NCI-H774 (cell line): ENCODE measurements at places on chromosomes 3 and 15.

DNA sequence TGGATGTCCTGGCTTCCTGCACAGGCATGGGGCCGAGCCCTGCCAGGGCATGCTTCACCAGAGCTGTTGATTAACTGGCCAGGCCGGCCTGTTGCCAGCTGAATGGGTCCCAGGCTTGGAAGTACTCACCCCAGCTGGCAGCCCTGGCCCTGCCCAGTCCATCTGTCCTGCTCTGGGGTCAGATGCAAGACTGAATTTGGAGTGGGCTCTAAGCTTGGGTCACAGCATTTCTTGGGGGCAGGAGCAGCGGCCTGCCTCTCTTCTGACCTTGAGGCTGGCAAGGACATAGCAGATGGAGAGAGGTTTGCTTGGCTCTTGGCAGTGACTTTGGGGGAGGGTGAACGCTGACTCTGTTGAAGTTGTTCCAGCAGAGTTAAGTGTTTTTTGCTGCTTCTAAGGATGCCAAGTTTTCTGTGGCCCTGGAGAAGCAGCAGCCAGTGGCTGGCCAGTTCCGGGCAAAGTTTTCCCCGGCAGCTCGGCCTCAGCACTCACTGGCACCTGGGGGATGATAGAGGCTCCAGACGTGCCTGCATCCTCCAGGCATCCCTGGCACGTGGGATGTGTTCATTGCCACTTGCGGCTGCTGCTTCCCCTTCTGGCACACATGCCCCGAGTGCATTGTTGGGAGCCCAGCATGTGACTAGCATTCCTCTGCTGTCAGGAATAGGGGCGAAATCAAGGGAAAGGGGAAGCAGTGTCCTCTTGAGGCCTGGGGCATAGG, 22.9 kb downstream of the PDIA5 start:
- DNase-seq: no peak

- DNase-seq: no peak
These were observed 61.0 kb downstream of the IQSEC1 start for GRCh38 chr3:13012221-13012691.

- DNase-seq: no peak
These were observed 108.4 kb upstream of the SPATA12 start for GRCh38 chr3:56952061-56952460.

GRCh38 chr3:20327889-20328288, 141.9 kb upstream of the SGO1 start:
- DNase-seq: no peak

GRCh38 chr3:134163096-134163495, 87.6 kb downstream of the RYK start:
- DNase-seq: no peak

DNA sequence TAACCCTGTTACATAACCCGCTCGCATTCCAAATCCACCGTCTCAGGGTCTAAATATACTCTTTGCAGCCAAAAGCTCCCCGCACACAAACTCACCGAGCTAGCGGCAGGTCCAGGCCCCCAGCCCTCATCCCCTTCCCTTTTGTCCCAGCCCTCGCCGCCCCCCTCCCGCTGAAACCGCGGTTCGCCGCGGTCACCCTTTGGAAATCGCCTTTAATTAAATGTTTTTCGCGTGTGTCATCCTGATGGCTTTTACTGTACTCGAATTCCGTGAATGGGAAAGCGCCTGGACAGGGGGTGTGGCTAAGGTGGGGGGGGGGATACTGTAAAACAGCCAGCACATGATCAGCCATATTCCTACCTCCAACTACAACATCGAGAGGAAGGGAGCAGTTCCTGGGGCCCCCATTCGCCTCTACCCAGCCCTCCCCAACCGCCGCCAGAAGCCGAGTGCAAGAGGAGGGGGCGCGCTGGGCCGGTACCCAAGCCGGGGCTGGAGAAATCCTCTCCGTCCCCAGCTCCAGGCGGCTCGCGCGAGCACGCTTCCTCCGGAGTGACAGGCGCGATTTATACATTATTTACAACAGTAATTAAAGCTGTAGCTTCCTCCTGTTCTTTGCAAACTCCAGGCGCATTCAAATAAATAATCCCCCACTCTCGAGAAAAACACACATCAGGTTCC, 1.7 kb downstream of the RORA start:
- no peak for DNase-seq

GRCh38 chr15:78384651-78385050, 44.5 kb downstream of the CRABP1 start:
- no peak for DNase-seq

DNA sequence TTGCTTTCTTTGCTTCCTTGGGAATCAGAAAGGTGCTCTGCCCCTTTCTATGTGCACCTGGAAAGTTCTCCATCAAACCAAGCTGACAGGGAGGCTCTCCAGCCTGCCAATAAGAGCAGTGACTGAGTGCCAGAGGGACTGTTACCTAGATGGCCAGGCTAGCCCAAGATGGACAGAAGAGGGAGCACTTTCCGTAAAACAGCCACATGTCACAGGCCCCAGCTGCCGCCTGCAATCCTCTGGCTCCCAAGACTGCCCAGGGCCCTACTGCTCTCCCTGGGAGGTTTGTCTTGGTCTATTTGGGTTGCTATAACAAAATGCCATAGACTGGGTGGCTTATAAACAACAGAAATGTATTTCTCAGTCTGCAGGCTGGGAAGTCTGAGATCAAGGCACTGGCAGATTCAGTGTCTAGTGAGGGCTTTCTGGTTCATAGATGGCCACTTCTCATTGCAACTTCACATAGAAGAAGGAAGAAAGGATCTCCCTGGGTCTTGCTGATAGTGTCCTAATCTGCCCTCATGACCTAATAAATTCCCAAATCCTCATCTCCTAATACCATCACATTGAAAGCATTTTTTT, 72.3 kb downstream of the TAMM41 start:
- DNase-seq: peak; percentile 0

- no peak for DNase-seq
These were observed 71.3 kb downstream of the RASA2 start for GRCh38 chr3:141557961-141558706.

GRCh38 chr3:127068111-127068810, 85.3 kb downstream of the PLXNA1 start:
- DNase-seq: no peak

DNA sequence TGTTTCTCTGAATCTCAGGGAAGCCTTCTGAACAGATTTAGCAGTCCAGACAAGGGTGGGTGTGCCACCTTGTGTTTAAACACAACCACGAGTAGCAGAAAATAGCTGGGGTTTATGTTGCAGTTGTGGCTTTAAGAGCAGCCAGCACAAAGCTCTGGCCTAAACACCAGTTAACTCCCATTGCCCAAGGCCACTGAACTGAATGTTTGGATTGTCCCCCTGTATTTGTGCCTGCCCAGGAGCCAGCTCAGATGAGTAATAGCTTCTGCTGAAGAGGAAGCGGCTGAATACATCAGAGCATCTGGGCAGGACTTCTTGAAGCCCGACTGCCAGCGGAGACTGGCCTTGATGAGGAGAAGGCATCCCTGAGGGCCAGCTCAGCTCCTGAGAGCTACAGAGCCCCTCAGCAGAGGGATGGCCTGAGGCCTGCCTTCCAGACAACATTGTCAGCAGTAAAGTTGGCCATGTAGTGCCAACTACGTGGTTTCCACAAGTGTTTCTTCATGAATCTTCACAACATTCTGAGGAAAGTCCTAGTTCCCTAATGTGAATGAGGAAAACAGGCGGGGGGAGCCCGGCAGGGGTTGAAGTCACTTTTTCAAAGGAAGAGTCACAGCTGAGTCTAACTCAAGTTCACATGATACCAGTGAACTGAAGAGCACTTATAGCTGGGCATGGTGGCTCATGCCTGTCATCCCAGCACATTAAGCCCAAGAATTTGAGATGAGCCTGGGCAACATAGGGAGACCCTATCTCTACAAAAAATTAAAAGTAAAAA, 65.8 kb upstream of the ZBTB38 start:
- no peak for DNase-seq

- DNase-seq: no peak
These were observed 73.7 kb downstream of the IGSF11 start for GRCh38 chr3:118960876-118961450.

- DNase-seq: no peak
These were observed 143.3 kb upstream of the SLCO3A1 start for GRCh38 chr15:91710080-91710698.

- DNase-seq: peak; percentile 38
These were observed 461.4 kb downstream of the NSUN3 start for GRCh38 chr3:94524102-94524919.

GRCh38 chr3:37144806-37145205, 29.6 kb downstream of the LRRFIP2 start:
- DNase-seq: peak; percentile 36

DNA sequence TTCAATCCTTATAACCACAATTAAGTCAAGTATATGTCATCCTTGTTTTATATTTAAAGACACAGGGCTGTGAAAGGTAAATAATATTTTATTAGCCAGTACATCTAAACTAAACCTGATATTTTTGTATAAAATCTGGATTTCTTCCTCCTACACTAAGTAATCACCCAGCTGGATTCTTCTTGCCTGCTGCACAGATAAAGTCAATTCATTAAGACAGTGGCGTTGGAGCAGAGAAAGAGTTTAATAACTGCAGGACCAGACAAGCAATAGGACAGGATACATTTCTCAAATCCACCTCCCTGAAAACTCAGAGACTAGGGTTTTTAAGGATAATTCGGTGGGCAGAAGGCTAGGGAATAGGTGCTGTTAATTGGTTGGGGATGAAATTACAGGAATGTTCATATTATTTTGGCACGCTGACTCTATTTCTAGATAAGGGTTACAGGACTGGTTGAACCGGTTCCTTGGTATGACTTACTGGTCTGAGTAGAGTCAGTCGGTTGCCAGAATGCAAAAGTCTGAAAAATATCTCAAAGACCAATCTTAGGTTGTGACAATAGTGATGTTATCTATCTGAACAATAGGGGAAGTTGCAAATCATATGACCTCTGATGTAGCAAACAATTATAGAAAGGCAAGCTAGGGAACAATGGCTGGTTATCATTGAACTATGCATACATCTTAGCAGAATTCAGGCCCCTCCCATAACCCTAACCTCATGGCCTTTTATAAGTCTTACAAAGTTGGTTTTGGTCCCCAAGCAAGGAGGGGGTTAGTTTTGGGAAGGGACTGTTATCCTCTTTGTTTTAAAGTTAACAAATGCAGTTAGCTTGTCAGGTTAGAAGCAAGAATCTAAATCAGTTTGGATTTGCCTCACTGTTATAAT, 244.8 kb downstream of the ALCAM start:
- no peak for DNase-seq

DNA sequence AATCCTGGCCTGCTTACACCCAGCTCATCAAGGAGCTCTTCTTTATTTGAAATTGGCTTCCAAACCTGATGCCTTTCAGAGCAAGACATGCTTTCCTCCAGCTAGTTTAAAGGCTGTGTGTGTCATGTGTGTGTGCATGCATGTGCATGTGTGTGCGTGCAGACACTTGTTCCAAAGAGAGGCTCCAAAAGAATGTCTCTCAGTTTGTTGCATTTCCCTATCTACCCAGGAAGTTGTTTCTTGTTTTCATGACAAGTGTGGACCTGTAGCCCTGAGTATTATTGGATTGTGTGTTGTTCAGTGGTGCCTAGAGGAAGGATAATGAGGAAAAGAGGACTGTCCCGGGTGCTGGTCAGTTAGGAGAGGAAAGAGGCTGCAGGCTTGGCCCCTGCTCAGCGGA, 240.0 kb downstream of the THSD4 start:
- DNase-seq: no peak

- no peak for DNase-seq
These were observed 228.7 kb upstream of the CGNL1 start for GRCh38 chr15:57147621-57148020.

DNA sequence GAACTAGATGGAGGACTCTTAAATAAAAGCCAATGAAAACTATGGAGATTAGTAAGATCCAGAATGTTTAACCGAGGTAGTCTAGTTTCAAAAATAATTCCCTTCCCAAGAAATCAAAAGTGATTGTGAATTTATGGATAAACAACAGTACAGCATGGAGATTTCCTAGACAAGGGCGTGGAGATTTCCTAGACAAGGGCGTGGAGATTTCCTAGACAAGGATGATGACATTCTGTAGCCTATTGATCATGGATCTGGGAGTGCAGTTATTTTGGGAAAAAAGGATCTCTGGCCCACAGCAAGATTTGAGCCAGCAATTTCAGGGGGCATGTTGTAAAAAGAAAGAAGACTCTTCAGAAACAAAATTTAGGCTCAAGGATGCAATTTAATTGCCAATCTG, 175.3 kb downstream of the RAP2B start:
- no peak for DNase-seq

DNA sequence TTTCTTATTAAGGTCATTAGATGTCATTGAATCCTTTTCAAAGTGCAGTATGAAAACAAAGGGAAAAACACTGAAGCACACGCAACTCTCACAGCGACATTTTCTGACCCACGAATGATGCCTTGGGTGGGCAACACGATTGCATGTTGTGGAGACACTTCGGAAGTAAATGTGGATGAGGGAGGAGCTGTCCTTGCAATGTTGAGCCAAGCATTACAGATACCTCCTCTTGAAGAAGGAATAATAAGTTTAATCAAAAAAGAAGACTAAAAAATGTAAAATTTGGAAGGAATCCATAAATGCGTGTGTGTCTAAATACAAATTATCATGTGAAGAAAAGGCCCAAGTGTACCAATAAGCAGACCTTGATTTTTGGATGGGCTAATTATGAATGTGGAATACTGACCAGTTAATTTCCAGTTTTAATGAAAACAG, 16.9 kb downstream of the THBS1 start:
- DNase-seq: no peak

- no peak for DNase-seq
These were observed 57.3 kb upstream of the ROPN1 start for GRCh38 chr3:124048967-124049798.

GRCh38 chr15:38589502-38589901, 24.9 kb upstream of the RASGRP1 start:
- no peak for DNase-seq

DNA sequence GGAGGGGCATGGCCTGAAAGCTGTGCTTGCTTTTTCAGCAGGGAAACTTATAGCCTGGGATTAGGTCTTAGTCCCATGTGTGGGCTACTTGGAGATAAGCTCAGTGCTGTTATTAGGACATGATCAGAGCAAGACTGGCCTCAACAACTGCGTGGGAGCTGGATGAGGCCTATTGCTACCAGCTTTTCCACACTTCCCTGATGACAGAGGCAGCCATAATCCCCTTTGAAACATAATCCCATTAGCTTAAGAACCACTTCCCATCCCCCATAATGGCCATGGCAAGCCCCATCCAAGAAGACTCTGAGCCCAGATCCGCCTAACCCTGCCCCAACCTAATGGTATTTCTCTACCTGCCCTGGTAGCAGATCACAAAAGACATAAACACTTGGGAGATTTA, 26.6 kb upstream of the GK5 start:
- DNase-seq: no peak

- no peak for DNase-seq
These were observed 193.4 kb downstream of the PDZRN3 start for GRCh38 chr3:73431183-73431900.

GRCh38 chr3:31117854-31118253, 223.4 kb upstream of the GADL1 start:
- no peak for DNase-seq
